H9 (cell line): ENCODE measurements at places on chromosomes 7 and 10.

- no peak for DNase-seq
Measured at GRCh38 chr10:50397312-50398140, 146.2 kb upstream of the ASAH2 start.

GRCh38 chr10:14554091-14554490 is 220.6 kb downstream of the FAM107B start:
- DNase-seq = no peak

GRCh38 chr7:28315565-28316410 is 96.5 kb upstream of the CREB5 start:
- no peak for DNase-seq

DNA sequence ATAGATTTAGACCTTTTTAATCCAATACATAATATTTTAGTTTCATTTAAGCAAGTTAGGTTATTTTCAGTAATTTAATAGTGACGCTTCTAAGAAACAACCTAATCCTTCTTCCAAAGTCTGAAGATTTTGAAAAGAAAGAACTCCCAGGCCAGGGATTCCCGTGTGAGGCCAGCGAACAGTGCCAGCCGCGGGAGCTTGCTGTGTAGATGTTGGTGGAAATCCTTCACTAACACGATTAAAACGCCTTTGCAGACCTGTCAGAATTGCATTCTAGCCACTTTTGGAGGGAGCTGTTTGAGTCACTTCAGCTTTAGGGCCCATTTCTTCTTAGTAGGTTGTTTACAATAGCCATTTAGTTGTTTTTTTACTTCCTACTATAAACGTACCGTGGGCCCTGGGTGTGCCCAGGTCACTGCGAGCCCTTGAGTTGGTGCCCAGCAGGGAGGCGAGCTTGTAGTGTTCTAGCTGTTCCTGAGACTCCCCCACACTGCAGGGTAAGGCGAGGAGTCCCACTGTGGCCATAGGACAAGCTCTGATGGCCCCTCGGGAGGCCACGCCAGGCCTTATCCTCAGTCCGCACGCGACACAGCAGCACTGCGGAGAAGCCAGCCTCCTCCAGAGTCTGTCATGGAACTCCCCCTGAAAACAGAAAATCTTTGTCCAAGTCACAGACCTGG is 32.3 kb downstream of the PPP2R2D start:
- DNase-seq = no peak

DNA sequence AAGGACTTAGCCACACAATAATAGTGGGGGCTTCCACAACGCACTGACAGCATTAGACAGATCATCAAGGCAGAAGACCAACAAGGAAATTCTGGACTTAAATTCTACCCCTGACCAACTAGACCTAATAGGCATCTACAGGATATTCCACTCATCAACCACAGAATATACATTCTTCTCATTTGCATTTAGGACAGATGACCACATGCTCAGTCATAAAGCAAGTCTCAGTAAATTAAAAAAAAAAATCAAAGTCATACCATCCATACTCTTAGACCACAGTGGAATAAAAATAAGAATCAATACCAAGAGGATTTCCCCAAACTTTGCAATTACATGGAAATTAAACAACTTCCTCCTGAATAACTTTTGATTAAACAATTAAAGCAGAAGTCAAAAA is 155.9 kb downstream of the CDK14 start:
- no peak for DNase-seq

DNA sequence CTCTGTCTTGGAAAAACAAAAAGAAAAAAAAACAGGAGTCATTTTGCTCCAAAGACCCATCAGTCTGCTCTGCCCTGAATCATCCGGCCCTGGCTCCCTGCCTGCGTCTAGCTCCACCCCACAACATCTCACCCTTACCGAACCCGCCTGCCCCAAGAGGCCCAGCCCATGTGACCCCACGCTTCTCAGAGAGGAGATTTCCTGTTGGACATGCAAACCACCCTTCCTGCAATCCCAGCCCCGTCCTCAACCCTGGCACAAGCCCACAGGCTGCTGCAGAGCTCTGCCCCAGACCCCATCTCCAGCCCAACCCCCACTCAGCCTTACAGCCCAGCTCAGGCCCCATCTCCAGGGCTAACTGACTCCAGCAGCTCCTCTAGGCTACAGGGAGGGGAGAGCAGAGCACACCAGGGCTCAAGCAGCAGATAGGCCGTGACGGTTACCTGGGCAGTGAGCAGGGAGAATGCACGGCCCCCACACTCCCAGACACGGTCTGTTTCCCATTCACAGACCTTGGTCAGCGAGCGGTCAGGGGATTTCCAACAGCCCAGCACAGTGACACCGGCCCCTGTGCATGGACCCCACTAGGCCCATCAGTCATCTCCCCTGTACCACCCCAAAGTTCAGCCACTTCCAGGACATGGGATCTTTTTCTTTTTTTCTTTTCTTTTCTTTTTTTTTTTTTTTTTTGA is 69.9 kb upstream of the GTF2I start:
- DNase-seq = peak; percentile 81

DNA sequence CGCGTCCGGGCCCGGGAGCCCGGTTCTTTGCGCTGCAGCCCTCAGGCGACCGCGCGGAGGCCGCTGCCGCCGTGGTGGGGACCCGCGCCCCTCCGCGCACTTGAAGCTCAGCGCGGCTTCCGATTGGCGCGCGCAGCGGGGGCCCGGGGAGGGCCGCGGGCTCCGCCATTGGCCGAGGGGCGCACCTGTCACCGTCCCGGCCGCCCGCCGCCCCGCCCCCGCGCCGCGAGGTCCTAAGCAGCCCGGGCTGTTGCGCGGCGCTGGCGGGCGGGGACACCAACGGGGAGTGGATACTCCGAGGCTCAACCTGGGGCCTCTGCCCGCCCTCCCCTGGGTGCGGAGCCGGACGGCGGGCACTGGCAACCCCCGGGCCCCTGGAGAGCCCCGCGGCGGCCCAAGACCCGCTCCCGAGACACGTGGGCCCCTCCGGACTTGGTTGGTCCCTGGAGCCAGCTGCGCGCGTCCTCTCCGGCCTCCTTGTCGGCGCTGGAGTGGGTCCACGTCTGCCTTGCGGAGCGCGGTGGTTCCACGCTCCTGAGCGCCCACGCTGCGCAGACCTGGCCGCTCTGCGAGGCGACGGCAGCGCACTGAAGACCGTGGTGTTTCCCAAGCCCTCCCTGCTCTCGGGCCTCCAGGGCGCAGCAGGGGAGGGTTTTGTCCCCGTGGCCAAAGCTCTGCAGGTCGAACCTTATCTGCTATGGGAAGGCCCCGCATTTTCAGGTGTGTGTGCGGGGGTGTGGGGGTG is at the start of gene MNX1:
Gene MNX1, minus strand, starts transcription at position 76 of the 745 bp plus-strand sequence. CDS start 313 bp downstream, outside the sequence.
- peak; percentile 87 for DNase-seq

- DNase-seq = no peak
Measured at GRCh38 chr7:44062903-44063295, 2.5 kb downstream of the PGAM2 start.

DNA sequence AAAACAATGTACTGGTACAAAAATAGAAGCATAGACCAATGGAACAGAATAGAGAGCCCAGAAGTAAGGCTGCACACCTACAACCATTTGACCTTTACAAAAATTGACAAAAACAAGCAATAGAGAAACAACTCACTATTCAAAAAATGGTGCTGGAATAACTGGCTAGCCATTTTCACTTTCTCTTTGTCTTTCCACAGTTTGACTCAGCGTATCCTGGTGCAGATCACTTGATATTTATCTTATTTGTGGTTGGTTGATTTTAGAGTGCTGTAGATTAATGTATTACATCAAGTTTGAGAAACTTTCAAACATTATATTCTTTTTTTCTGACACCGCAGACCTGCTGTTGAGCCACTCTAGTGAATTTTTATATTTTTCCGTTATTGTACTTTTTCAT is 381.4 kb downstream of the DGKB start:
- DNase-seq = no peak

- no peak for DNase-seq
Measured at GRCh38 chr7:100124301-100125230, 2.2 kb upstream of the MBLAC1 start.

DNA sequence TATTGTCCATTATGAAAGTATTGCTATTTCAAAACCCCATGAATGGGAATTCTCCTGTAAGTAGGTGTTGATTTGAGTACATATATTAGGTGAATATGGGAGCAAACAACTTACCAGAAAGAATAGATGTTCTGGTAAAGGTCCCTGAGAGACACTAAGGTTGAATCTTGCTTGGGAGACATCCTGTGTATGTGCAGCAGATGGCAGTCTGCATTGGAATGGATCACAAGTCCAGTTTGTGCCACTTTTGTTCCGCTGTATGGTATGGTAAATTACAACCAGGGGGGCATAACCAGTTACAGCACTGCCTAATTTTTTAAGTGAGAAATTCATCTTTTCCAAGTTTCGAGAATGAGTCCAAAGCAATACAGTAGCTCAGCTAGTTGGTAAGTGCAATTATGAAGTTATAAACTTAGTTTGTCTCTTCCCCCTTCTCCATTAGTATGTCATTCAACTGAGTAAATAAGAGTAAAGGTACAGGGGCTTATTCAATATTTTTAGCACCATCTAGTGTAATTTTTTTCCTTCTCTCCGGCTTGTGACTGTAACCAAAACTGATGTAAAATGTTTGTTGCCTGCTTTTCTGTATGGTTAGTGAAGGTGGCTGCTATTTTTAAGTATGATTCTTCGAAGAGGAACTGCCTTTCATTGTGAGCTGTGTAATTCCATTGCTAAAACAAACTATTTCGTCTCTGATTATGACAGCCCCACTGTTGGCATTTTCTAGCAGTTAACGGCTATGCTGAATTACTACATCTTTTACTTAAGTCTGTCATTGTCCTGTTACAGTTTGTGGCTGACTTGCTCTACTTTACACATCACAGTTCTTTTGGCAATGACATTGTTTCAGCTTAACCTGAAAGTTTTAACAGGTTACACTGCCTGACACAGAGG is 2.8 kb downstream of the MCU start:
- DNase-seq = no peak

DNA sequence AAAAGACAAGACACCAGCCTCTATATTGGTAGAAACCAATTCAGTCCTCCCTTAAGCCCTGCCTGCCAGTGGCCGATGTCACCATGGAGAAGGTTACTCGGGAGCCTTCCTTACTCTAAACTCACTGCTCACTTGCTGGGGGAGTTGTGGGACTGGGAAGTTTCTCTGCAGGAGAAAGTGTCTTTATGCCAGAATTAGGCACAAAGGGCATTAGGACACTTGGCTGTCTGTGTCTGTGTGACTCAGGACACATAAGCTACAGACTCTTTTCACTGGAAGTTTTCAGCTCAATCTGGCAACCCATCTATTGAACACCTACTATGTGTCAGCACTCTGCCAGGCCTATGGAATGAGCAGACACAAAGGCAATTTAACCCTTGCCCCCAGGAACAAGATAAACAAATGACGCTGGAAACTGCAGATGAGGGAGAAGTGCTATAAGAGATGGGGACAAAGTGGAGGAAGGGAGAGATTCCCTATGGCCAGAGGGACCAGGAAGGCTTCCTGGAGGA is 49.5 kb upstream of the CACUL1 start:
- no peak for DNase-seq

- DNase-seq = peak; percentile 57
Measured at GRCh38 chr7:38411404-38411803, 138.0 kb upstream of the TARP start.

DNA sequence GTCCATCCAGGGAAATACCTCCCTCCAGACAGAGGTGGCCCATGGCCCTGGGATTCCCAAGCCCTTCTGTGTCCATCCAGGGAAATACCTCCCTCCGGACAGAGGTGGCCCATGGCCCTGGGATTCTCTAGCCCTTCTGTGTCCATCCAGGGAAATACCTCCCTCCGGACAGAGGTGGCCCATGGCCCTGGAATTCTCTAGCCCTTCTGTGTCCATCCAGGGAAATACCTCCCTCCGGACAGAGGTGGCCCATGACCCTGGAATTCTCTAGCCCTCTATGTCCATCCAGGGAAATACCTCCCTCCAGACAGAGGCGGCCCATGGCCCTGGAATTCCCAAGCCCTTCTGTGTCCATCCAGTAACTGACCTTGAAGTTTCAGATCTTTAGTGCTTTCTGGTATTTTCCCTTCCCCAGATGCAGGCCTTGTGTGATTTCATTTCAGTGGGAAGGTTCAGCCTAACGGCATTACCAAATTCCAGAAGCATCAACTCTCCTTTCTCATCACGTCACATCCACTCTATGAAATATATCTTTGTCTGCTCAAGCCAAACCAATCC is 28.8 kb upstream of the DIP2C start:
- no peak for DNase-seq

GRCh38 chr10:48377751-48378530 is 71.5 kb downstream of the MAPK8 start:
- no peak for DNase-seq

DNA sequence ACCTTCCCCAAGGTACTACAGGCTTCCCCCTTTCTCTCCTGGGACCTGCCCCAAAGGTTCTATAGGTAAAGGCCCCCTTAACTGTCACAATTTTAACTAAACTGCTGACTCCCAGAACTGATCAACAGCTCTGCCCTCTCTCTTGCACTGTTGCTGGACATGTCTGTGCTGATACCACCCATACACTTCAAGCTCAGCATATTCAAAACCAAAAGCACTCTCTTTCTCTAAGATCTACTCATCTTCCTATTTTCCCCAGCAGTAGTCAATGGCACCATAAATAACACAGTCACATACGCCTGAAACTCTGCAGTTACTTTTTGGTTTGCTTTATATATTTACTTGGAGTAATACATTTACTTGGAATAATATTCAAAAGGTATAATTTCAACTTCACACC is 12.3 kb downstream of the OSBPL3 start:
- no peak for DNase-seq

DNA sequence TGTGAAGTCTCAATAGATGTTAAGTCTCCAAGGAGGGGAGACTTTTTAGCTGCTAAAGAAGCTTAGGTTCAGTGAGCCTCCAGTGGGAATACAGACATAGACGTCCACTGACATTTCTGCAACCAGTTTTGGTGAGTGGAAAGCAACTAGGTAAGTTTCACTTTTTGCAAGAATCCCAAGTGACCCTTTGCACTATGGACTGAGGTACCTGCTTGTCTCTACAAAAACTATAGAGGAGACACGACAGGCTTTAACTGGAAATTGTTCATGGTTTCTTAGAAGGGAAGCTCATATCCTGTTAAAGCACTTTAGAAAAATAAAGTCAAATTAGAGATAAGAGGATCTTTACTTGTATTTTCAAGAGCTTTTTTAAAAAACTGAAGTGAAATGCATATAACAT is 38.6 kb downstream of the GBF1 start:
- no peak for DNase-seq

DNA sequence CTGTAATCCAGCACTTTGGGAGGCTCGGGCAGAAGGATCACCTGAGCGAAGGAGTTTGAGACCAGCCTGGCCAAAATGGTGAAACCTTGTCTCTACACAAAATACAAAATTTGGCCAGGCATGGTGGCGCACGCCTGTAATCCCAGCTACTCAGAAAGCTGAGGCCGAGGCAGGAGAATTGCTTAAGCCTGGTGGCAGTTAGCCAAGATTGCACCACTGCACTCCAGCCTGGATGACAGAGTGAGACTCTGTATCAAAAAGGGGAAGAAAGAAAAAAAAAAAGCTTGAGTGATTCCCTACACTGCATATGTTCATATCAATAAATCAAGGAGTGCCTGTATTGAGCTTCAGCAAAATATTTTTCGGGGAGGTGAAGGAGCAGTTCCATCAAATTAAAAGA is 45.8 kb upstream of the SRRM3 start:
- DNase-seq = no peak

- peak; percentile 31 for DNase-seq
Measured at GRCh38 chr7:107210400-107210799, 41.6 kb downstream of the HBP1 start.

GRCh38 chr7:87712571-87712970 is 84.4 kb downstream of the RUNDC3B start:
- no peak for DNase-seq
